ENCODE measurements at places on chromosomes 1 and 21.

DNA sequence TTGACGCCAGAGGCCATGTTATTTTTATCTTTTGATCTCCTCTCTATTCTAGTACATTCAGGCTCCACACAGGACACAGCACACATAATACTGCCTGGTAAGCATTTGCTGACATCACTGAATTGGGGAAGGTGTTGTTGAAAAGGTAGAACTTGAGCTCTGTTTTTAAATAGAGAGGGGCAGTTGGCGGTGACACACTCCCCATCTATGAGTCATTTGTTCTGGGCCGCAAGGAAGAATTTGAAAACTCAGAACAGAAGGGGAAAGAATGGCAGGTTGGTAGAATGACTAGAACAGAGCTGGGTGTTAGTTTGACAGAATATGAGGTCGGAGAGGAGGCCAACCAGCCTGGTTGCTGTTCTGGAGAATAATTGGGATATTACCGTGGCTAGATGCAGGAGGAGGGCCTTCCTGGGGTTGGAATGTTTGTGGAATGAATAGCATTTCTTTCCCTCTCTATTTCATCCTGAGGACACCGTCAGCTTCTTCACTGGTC is 52.1 kb upstream of the ERRFI1 start:
- DNase-seq = no peak

- no peak for DNase-seq
Measured at GRCh38 chr1:200654660-200655059, 15.0 kb downstream of the DDX59 start.

- no peak for DNase-seq
Measured at GRCh38 chr21:39924577-39925308, 57.5 kb downstream of the PCP4 start.

DNA sequence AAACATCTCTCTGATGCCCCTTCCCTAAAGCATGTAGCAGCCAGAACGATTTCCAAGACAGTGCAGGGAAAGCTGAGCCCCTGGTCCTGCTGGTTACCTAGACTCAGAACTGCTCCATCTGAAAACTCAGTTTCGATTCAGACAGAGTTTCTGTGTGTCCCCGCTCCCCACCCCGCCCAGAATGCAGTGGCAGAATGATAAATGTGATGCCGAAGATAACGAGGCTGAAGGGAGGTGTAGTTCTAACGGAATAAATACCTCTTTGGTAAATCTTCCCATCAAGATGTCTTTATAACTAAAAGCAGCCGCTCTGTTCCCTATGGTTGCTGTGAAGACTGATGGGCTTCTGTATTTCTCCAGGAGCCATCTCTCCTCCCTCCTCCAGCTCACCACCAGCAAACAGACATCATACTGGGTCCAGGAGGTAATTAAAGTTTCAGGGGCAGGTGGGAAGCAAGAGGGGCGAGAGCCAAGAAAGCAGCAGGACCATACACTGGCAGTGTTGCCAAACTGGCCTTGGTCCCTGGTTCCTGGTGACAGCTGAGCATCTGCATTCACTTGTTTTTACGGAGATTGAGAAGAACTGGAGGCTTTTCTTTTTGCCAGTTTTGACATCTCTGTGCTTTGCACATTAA is 76.9 kb downstream of the DDX20 start:
- no peak for DNase-seq

- DNase-seq = no peak
Measured at GRCh38 chr1:186481303-186481888, 20.5 kb upstream of the PDC start.

- DNase-seq = no peak
Measured at GRCh38 chr1:201751872-201752271, 77.1 kb upstream of the IPO9 start.

- no peak for DNase-seq
Measured at GRCh38 chr1:171166361-171166760, 18.7 kb upstream of the FMO2 start.

GRCh38 chr1:30600258-30600657 is 123.1 kb downstream of the MATN1 start:
- DNase-seq = no peak

DNA sequence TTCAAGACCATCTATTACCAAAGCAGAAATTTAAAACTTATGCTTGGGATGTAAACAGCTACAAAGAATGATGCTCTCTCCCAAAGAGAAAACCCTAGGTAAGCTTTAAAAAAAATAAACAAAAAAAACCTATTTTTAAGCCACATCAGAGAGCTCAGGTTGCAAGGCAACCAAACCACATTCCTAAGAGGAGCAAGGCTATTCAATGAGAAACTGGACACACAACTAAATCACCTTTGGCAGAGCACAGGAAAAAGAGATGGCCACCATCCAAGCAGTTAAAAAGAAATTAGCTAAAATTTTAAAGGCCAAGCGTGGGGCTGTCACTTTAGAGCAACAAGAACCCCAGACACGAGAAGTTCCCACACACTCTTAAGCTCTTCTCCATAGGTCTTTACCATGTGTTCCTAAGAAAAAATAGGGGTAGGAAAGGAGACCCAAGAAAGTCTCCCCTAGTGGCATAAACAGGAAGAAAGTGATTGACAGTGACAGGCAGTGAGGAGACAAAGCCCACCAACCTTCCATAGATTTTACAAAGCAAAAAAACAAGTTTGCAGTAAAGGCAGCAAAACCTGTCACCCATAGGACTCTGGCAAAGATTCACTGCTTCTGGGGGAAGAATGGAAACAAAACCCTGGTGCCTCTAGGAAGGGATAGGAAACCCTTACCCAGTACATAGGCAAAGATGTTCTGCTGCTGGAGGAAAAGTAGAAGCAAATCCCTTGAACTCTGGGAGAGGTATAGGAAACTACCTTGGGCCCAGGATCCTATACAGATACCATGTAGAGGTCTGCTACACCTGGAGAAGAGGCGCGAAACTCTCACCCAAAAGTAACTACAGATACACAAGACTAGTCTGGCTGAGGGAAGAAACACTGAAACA is 68.5 kb downstream of the FOXJ3 start:
- no peak for DNase-seq

DNA sequence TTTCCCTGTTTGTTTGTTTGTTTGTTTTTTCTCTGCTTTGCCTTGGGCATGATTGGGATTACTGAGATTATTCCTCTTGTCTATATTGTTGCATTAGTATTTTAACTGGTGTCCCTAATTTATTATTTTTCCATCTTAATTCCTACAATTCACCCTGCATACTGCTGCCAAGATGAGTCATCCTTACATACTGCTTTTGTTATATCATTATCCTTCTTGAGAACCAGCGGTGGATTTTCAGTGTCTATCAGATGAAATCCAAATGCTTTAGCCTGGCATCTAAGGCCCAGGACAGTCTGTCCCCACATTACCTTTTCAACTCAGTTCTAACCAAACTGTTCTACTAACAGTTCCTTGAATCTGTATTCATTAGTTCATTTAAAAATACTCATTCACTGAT is 101.7 kb downstream of the OLFML2B start:
- no peak for DNase-seq

DNA sequence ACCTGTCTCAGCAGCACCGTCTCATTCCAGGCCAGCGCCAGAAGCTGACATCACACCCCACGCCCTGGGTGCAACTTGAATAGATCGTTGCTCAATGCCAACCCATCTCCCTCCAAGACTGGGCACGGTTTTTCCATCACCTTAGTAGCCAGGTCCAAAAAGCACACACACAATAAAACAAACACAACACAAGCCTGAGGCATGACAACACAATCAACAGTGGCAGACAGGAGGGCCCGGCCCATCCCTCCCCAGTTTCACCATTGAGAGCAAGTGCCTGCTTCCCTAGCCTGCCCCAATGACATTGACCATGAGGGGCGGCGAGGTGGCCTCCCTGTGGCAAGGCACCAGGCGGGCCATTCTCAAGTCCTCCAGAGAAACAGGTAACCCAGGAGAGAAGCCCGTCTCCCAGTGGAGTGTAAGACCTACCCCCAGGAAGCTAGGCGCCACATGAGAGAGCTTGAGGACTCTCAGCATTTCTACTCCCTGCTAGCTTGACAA is 2.7 kb downstream of the IFFO2 start:
- DNase-seq = no peak

- peak; percentile 73 for DNase-seq
Measured at GRCh38 chr1:244050835-244051444, at the start of gene ZBTB18. Gene ZBTB18, plus strand, starts transcription at chr1:244051283. Its CDS starts 149 bp downstream, at chr1:244051432.

DNA sequence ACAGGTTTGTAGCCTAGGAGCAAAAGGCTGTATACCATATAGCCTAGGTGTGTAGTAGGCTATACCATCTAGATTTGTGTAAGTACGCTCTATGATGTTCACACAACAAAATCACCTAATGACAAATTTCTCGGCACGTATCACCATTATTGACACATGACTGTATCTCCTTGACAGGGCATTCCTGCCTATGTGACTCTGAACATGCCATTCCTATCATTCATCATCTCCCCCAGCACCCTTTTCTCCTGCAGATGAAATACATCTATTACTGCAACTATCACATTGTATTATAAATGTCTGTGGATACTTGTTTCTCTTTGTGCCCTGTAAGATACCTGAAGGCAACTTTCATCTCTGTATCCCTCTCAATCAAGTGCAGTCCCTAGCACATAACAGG is 29.9 kb downstream of the TP53BP2 start:
- DNase-seq = no peak

GRCh38 chr1:108327534-108328466 is 83.9 kb upstream of the NBPF4 start:
- no peak for DNase-seq

DNA sequence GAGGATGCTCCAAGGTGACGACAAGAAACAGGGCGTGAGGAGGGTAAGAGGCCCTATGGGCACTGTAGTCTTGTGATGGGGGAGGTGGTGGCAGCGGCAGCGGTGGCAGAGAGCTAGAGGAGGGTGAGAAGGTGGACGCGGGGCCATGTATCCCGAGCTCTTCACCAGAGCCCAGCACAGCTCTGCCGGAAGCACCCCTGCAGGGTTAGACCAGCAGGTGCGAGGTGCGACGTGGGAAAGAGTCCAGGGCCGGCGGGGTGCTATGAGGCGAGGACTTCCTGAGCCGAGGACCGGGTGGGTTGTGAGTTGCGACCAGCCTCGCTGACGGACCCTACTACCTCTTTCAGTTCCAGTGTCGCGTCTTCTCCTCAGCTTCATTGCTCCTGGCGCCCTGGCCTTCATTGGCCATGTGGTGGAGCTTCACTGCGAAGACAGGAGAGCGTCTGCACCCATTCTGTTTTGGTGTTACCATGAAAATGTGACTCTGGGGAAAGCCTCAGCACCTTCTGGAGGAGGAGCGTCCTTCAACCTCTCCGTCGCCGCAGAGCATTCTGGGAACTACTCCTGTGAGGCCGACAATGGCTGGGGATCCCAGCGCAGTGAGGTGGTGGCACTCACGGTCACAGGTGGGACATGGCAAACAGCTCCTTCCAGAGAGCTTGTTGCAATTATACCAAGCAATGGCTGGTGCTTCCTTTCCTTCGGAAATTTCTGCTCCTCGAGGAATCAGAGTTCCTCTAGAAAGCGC is 67.9 kb upstream of the KIRREL1 start:
- DNase-seq = no peak

DNA sequence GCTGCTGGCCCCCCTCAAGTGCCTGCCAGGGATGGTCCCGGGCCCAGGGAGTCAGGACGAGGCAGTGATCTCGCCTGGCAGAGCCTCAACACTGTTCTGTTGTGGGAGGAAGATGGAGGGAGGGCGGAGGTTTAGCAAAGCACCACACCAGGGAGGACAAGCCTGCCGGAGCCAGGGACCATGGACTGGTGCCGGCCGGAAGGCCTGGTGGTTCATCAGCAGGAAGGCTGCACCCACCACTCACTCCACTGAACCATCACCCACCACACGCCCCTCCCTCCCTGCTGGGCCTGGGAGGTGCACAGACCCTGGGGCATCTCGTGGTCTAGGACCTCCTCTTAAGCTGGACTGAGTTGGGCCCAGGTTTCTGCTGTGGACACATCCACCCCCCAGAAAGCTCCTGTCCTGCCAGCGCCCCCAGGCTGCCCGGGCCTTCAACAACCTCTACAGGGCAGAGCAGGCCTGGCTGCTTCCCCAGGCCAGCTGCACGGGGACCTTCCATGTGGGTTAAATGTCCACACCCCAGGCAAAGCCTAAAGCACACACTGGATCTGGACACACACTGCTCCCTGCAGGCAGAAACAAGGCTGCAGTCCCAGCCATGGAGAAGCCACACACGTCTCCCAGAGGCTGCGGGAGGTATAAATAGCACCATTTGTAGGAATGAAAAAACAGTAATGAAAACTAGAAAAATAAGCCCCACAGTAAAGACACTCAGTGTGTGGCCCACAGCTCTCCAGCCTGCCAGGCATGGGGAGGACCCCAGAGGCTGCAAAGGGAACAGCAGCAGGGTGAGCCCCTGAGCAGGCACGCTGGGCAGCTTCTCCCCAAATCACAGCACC is 10.4 kb upstream of the TMEM240 start:
- no peak for DNase-seq

DNA sequence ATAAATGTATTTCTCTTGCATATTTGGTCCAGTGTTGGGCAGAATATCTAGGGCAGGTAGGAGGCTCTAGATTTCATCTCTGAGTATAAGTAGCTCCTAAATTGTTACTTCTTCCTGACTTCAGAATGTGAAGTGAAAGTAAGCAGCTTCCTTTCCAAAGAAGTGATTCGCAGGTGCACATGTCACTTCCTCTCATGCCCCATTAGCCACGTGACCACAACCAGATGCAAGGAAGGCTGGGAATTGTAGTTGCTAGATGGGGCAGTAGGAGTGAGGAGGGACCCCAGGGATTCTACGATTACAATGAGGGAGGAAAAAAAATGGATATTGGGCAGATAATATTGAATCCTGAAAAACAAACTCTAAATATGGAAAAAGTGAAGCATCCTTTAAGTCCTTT is 113.2 kb upstream of the CYYR1 start:
- no peak for DNase-seq

- no peak for DNase-seq
Measured at GRCh38 chr1:226476648-226477319, 68.9 kb upstream of the PARP1 start.

DNA sequence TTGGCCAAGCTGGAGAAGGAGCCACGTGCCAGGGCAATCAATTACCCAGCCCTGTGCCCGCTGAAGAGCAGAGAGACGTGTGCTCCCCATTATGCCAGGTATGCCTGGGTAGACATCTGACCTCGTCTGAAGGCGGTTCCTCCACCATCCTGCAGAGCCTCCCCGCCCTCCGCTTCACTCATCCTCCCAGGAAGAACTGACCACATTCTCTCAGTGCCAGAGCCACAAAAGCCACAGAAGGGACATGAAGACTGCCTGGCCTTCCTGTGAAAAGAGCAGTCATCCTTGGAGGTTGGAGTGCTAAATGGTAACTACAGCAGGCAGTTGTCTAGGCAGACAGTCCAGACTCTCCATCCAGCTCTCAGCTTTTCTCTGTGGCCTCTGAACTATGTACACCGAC is 12.0 kb downstream of the SYT2 start:
- DNase-seq = no peak

Measured in SHP77 treated with DMSO at 0.1 percent for 48 hours (cell line).